ENCODE measurements at places on chromosomes 2 and 18. TPM values are rescaled to one million over a fixed set of nuclear protein-coding genes. Genes with fewer than 3 reads are reported as not detected.

LYPD6B gene
- 3.0 TPM for total RNA-seq

AQP12A gene
- not detected for total RNA-seq

SCN7A gene
- 0.32 TPM for total RNA-seq

PPM1G gene
- 63.9 TPM for total RNA-seq

MOGAT1 gene
- total RNA-seq, result not detected

NT5DC4 gene
- not detected for total RNA-seq

ALLC gene
- total RNA-seq, result not detected

DNAH6 gene
- total RNA-seq, result under 0.01 TPM

VWC2L gene
- total RNA-seq, result under 0.01 TPM

GPBAR1 gene
- total RNA-seq, result under 0.01 TPM

CENPO gene
- total RNA-seq, result 19.6 TPM

NPAS2 gene
- total RNA-seq, result 13.9 TPM

ZNF385B gene
- not detected for total RNA-seq

CCDC68 gene
- 9.1 TPM for total RNA-seq

KCNG3 gene
- total RNA-seq, result under 0.01 TPM

IL36B gene
- total RNA-seq, result not detected

FBLN7 gene
- 1.3 TPM for total RNA-seq

TMEM178A gene
- 0.43 TPM for total RNA-seq

IL1RL1 gene
- 0.32 TPM for total RNA-seq

NFU1 gene
- 56.4 TPM for total RNA-seq

CAPN14 gene
- under 0.01 TPM for total RNA-seq

SAG gene
- total RNA-seq, result not detected

CERS6 gene
- 9.0 TPM for total RNA-seq

SIX3 gene
- total RNA-seq, result not detected

MDH1B gene
- total RNA-seq, result 1.3 TPM

DNER gene
- total RNA-seq, result 0.86 TPM

RAB6C gene
- under 0.01 TPM for total RNA-seq

ITGB1BP1 gene
- total RNA-seq, result 33.2 TPM

ATP8B1 gene
- 26.3 TPM for total RNA-seq

TMEM37 gene
- 1.3 TPM for total RNA-seq

PROKR1 gene
- total RNA-seq, result not detected

CRYGD gene
- not detected for total RNA-seq

CPO gene
- total RNA-seq, result not detected

PDE1A gene
- 1.7 TPM for total RNA-seq

E2F6 gene
- 11.3 TPM for total RNA-seq

OSBPL6 gene
- 3.9 TPM for total RNA-seq

LOXHD1 gene
- under 0.01 TPM for total RNA-seq

MC4R gene
- total RNA-seq, result not detected

SCYGR4 gene
- not detected for total RNA-seq

ADAM23 gene
- 9.5 TPM for total RNA-seq

AFF3 gene
- 19.4 TPM for total RNA-seq

GNLY gene
- total RNA-seq, result not detected

GALR1 gene
- total RNA-seq, result not detected
